ENCODE measurements at places on chromosomes 11 and 22.

DNA sequence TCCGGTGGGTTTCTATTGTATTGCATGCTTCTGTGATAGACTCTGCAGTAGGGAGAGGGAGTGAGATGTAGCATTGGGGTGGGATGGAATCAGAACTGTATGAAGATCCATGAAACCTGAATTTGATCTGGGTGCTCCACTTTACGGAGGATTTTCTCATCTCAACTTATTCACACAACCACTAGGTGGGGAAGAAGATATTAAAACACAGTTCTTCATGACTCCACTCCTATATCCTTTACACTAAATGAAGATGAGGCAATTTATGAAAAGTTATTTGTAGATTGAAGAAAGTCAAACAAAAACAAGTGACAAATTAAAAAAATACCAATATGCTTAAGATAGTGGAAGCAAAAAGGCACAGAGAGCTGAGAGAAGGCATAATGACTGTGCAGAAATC, 92.6 kb upstream of the PDGFD start:
- DNase-seq = no peak

DNA sequence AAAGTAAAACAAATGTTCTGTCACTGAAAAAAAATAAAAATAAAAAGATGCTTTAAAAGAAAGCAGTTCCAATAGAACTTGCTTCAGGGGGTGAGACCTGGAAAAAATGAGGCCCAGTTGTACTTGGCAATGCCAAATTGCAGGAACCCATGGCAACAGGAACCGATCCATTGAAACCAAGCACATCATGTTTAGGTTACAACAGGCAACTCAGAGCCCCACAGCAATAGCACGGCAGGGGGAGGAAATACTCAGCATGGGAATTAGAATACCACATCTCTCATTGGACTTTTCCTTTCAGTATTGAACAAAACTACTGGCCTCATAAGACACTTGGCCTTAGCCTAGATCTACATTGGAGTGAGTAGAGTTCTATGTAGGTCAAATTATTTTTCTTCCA, 84.3 kb downstream of the MSANTD4 start:
- no peak for DNase-seq

DNA sequence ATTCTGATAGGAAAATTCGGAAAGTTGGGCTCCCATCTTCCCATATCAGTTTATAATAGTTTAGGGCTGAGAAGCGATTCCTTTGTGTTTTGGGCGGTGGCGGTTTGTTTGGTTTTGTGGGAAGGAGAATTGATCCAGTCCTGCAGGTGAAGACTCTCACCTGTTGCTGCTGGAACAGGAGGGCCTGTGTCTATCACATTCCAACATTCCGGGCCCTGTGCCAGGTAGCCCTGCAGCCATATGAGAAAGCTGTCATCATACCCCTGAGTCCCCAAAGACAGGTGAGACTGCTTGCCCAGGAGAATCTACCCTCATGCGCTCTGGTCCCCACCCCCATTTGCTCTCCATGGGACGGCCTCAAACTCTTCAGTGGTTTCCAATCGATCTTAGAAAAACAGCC, 62.1 kb downstream of the TRAF6 start:
- no peak for DNase-seq

DNA sequence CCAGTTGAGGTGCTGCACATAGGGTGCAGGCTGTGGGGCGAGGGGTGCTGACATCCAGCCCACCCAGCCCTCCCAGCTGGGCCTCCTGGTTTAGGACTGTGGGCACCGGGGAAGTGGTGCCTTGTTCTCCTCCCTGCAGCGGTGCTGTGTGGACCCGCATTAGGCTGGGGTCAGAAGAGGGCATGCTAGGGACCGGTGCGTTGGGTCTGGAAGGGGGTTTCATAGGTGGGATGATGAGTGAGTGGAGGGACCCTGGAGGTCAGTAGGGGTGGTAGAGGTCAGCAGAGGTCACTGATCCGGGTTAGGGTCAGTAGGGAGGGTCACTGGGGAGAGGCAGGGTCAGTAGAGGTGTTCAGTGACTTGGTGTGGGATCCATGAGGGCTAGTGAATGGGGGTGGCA, 6.7 kb upstream of the MYBPC3 start:
- DNase-seq = no peak

DNA sequence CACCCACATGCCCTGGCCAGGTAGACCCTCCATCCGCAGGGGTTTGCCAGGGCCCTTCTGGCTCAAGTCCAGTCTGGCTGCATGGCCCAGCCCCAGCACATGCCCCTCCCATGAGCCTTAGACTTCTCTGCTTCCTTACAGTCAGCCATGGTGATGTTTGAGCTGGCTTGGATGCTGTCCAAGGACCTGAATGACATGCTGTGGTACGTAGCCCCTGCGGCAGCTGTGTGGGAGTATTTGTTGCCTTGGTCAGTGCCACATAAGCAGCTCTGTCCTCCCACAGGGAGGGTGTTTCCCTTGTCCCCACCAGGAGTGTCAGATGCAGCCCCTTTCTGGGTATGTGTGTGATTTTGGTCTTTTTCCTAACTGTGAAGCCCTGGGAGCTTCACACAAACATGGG, 17.5 kb downstream of the CDC45 start:
- no peak for DNase-seq

GRCh38 chr22:47151490-47151889, 389.0 kb downstream of the TBC1D22A start:
- no peak for DNase-seq

DNA sequence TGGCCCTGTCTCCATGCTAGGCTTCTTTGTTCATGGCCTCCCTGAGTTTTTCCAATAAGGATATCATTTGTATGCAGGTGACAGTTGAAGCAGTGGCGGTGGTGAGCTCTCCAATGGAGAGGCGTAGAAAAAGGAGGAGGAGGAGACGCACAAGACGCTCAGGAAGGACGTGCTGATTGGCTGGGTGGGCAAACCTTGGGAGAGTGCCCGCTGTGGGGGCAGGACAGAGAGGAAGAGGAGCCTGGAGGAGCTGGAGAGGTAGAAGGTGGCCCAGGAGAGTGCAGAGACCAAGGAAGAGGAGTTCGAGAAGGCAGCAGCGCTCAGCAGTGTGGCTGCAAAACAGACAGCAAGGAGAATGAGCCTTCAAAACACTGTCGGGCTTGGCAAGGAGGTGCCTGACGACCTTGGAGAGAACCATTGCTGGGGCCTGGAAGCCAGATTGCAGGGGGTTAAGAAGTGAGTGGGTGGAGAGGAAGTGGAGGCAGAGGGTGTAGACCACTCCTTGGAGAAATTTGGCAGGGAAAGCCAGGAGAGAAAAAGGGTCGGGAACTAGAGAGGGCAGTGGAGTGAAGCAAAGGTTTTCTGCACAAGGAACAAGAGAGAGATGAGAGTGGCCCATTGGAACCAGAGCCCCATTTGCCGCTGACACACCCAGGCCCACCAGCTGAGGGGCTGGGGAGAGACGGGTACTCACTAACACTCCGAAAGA, 7.5 kb downstream of the CLCF1 start:
- DNase-seq = no peak

DNA sequence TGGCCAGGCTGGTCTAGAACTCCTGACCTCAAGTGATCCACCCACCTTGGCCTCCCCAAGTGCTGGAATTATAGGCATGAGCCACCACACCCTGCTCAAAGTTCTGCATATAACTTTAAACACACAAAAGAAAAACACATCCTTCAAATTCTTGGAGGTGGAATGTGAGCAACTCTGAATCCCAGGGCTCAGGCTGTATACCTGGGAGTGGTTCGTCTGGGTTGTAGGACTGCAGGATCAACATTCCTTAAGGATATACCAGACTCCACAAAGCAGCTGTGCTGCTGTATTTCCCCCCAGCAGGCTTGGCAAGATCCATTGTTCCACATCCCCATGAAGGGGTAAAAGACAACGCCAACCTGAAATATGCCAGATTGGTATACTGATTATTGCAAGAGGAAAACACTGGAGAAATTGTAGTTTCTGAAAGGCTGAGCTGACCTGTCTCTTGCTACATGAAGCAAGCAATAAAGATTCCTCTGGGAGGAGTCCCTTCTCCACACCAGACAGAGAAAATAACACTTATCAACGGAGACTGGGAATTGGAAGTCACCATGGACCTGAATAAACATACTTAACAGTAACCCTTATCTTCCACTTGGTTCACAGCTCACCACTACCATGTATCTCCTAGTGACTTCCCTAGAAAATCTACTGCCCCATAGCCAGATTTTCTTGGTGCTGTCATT, 12.2 kb upstream of the RPS3 start:
- no peak for DNase-seq

DNA sequence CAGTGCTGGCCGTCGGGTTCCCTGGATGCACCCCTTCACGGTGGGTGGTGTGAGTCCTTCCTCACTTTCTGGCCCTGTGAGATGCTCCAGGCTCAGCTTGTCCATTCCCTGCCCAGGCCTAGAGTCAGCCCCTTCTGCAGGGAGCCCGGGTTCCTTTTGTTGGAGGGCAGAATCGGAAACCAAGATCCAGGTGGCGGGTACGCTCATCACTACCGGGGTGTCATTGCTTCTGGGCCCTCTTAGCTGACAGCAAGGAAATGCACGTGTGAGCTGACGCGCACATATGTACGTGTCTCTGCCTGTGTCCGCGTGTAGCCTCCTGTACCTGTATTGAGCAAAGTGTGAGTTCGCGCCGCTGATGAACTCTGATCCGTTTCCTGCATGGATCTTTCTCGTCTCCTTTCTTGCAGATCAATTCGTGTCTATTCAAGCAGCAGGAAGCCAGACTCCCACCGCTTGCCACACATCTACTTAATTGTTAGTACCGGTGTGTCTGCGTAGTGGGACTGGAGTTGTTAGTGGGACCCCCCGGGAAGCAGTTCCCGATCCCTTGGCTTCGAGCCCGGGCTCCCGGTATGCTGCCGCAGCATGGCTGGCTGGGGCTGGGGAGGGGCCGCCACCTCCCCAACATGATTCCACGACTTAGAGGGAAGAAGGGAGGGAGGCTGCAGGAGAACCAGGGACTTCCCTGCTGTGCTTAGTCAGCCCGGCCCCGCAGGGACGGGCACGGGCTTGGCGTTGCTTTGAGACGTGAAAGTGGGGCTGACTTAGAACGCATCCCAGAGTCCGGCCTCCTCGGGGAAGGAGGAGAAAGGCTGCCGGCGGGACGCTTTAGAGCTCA, 35.9 kb upstream of the GRAMD4 start:
- no peak for DNase-seq

- DNase-seq = no peak
These were observed 802 bp downstream of the TENM4 start for GRCh38 chr11:79439886-79440570.

DNA sequence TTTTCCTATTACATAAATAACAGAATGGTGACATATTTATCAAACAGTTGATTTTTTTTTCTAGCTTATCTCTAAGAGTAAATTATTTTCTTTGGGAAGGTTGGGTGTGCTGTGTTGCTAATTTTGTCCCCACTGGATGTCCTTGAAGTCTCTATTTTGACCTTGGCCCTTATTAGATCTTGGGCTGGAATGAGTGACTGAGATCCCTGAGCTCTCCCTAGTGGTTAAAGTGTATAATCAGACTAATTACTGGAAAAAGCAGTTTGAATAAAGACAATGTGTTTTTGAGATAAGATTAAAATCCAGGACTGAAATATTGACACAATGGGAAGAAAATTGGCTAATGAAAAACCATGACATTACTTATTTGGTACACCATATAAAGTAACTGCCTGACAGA, 56.1 kb downstream of the AASDHPPT start:
- no peak for DNase-seq

DNA sequence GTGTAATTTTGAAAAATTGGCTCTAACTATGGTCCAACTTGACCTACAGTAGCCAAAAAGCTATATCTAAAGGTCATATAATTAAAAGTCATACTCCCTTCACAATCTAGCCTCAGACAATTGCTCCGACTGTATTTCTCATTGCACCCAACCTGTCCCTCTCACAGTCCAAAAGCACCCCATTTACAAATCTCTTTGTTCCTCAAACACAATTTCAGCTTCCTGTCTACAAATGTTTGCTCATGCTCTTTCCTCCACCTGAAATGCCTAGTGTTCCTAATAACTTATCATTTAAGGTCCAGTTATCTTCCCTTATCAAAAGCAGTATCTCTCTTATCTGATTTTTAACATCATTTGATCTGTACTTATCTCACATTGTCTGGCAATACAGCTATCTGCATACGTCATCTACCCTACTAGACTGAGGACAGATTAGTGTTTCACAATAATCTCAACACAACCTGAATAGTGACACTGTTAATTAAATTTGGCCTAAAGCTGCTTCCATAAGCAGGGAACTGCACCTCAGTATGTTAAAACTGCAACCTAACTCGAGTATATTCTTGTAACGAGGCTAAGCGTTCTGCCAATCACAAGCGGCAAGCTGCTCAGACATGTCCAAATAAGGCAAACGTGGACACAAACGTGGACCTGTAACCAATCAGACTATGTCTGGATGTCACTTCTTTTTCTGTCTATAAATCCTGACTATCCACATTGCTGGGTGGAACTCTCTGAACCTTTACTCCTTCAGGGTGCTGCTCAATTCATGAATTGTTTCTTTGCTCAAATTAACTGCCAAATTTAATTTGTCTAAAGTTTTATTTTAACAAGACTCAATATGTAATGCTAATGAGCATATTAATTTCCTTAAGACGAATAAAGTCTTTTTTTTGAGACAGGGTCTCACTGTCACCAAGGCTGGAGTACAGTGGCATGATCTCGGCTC, 15.9 kb downstream of the PICALM start:
- no peak for DNase-seq

GRCh38 chr22:22933807-22934542, 46.4 kb downstream of the IGLL5 start:
- no peak for DNase-seq

GRCh38 chr11:96264364-96264763, 78.6 kb downstream of the MAML2 start:
- no peak for DNase-seq

DNA sequence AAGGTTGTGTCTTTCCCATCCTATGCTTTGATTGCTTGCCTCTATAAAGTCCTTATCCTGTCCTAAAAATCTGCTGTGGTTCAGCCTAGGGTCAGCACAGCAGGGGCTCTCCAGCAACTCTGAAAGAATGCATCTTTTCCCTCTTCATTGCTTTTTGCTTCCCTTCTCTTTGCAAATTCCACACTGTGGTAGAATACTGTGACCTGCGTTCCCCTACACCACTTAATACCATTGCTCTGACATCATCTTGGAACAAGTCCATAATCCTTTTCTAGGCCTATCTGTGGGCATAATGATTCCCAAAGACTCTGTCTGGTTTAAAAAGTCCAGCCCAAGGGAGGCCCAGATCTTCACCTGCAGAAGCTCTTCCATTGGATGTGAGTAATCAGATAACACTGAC, 177.7 kb downstream of the NAV2 start:
- DNase-seq = no peak

DNA sequence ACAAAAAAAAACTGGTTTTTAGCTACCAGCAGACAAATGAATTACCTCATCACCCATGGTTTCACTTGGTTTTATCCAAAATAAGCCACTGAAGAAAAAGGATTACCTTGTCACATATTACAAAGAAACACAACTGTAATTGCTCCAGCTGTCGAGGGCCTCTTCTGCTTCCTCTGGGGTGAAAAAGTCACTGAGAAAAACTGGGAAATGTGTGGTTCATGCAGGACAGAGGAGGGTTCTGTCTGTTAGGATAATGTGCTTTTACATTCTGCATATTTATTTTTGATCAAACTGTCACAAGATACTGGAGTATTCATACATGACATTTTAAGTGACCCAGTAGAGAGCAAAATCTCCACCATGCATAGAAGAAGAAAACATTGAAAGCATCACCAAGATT, 211.7 kb downstream of the NAV2 start:
- DNase-seq = no peak

GRCh38 chr11:39725081-39725480, 1734.4 kb downstream of the LRRC4C start:
- DNase-seq = no peak
